ENCODE measurements at places on chromosomes 7 and 10.

DNA sequence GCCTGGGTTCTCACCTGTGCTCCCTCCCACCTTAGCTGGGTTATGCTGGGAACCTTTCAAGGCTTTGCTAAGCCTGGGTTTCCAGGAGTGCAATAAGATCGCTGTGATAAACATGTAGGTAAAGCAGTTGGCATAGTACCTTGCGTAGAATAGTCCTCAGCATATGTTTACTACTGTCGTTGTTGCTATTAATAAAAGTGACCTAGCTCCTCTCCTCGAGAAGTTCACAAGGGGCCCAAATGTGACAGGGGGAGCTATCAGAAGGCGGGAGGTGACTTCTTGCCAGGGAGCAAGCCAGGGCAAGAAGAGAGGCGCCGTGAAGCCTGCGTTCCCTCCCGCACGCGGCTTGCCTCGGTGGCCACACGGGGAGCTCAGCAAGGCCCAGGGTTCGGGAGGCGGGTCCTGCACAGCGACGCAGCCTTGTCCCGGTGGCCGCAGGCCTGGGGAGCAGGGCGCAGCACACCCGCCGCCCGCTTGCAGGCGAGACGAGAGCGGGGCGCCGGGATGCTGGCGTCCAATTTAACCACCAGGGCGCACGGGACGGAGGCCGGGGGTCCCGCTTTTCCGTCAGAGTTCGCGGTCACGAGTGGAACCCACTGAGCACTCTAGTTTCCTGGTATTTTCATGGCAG, 106.2 kb downstream of the SNX10 start:
- no peak for DNase-seq

DNA sequence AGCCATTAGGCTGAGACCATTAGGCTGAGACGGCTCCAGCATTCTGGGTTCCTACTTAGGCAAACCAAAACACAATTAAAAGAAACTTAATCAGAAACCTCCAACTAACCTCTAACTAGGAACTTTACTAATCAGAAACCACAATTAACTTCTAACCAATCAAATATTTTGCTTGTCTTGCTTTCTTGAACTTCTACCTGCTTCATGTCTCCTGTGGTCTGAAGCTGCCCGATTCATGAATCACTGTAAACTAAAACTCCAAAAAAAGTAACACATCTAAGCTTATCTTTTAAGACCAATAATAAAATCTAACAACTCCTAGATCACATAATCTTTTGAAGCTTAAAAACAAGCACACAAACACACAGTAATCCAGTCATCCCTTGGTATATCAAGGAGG, 76.1 kb downstream of the PDSS1 start:
- DNase-seq: no peak

GRCh38 chr7:158042156-158042880, 545.3 kb downstream of the PTPRN2 start:
- DNase-seq: no peak

DNA sequence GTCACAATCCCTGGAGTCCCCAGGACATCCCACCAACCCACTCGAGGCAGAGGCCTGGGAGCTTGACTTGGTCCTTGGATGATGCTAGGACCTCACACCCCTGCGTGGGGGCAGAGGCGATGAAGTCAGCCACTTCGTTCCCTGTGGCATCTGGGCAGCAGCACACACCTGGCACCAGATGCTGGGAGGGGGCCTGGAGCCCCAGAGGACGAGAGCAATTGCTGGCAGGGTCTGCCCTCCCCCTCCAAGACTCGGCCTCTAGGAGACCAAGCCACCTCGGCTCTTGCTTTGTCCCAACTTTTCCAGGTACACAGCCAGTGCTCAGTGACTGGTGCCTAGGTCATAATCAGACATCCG, 39.1 kb downstream of the DPYSL4 start:
- DNase-seq: no peak

- no peak for DNase-seq
These were observed 569.4 kb downstream of the PTPRN2 start for GRCh38 chr7:158018098-158018762.

DNA sequence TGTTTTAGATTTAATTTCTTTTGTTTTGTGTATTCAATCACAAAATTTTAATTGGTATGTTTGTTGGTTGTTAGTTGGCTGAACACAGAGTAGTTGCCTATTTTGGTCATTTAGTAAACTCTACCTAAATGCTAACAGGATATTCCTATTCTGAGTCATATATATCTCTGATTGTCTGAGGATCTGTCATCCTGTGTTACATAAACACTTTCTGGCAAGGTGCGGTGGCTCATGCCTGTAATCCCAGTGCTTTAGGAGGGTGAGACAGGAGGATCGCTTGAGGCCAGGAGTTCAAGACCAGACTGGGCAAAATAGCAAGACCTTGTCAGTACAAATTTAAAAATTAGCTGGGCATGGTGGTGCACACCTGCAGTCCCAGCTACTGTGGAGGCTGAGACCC, 178.6 kb downstream of the PLCE1 start:
- DNase-seq: no peak

- no peak for DNase-seq
These were observed 93.6 kb downstream of the LRMDA start for GRCh38 chr10:75525067-75525466.

GRCh38 chr7:74013539-74014272, 14.3 kb upstream of the ELN start:
- no peak for DNase-seq

DNA sequence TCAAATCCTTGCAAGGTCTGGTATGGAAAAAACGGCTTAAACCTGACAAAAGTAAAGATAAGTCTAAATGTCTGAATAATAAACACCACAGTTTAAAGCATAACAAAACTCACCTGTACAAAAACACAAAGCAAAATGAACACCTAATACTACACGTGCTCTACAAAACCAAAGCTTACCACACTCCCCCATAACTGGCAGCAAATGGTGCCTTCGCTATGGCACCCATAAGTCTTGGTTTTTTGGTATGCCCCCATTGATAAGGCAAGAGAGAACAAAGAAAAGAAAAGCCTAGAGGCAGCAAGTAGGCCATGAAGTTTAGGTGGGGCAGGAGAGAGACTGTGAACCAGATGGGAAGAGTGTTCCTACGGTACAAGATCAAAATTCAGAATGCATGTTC, 34.2 kb downstream of the PDZD8 start:
- DNase-seq: no peak

- no peak for DNase-seq
These were observed 22.0 kb upstream of the LMTK2 start for GRCh38 chr7:98084631-98085030.

GRCh38 chr10:124725791-124726190, 18.4 kb downstream of the FAM53B start:
- no peak for DNase-seq

- no peak for DNase-seq
These were observed 245.5 kb downstream of the REEP3 start for GRCh38 chr10:63766745-63767137.

DNA sequence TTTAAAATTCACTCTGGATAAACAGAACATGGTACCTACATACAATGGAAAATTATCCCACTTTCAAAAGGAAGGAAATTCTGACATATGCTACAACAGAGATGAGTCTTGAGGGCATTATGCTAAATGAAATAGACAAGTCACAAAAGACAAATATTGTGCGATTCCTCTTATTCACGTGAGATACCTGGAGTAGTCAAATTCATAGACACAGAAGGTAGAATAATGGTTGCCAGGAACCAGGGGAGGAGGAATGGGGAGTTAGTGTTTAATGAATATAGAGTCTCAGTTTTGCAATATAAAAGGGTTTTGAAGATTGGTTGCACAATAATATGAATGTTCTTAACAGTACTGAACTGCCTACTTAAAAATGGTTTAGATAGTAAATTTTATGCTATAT, 69.8 kb upstream of the WAC start:
- no peak for DNase-seq

- no peak for DNase-seq
These were observed 35.8 kb downstream of the IQUB start for GRCh38 chr7:123498601-123499000.

GRCh38 chr10:101956117-101956516, 99.9 kb downstream of the ARMH3 start:
- no peak for DNase-seq

DNA sequence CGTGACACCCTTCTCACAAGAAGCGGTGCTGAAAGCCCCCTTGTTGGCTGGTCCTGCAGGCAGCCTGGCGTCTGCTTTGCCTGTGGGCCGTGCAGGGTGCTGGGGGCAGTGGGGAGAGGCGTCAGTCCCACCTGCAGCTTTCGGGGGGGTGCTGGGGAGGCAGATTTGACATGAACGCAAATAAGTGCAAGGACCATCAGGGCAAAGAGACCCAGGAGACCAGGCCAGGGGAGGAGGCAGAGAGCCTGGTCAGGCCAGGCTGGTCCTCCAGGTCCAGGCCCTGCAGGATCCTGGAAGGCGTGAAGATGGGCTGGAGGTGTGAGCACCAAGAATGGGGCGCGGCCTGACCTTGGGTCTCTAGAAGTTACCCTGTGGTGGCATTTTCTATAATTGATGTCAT, 81.6 kb downstream of the MGMT start:
- no peak for DNase-seq

GRCh38 chr10:119852822-119853221, 19.8 kb downstream of the MCMBP start:
- DNase-seq: no peak

DNA sequence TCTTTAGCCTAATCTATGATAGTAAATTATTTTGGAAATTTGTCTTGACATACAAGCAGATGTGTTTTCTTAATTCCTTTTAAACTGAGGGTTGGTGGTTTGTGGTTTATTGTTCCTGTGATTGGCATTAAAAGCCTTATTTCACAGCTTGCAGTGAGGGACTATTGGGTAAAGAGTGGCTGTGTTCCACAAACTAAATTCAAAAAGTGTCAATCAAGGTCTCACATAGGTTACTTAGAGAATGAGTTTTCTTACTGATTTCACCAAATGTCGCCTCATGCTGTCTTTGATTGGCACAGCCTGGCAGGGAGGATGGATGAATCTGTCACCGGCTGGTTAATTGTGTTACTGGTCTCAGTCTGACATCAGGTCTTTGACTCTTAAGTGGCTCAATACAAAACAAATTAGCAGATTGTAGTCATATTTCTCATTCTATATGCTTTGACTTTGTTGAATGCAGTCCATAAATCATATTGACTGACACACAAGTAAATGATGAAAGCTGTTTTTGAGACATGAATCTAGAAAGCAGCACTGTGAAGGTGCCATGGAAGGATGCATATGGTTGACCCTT, 66.8 kb upstream of the CYP26C1 start:
- DNase-seq: no peak

DNA sequence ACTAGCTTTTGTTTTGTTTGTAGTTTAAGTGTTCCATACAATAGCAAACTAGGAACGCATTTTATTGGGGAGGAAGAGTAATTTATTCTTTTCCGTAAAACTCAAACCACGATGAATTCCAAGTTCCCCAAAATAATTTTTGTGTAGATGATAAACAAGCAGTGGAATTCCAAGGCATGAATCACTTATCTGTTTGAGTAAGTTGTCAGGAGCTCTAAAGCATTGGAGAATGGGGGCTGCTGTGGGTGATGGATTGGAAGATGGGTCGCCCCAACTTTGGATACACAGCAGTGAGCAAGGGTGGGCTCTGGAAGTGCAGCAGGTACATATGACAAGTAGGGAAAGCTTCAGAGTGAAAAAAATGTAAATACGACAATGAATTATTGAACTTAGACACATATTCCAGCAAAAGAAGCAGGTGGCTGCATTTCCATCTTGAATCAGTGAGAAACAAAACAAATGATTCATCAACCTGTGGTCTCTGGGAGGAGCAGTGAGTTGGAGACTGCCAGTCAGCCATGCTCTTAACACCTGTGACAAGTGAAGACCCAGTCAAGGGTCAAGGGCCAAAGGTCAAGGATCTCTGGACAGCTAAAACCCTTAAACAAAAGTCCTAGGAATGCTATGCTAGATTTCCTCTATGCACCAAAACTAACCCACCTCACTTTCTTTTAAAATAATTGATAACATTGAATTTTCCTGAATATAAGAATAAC, 34.2 kb upstream of the ADRB1 start:
- DNase-seq: no peak
